ENCODE measurements at places on chromosomes 1 and 21.
A peak's percentile ranks its signal among the peaks of the same experiment; 100 is the strongest.

GRCh38 chr1:49106445-49106844 lies 329.8 kb upstream of the BEND5 start:
- DNase-seq = peak; percentile 16

GRCh38 chr1:179283992-179284391 lies 9.6 kb upstream of the SOAT1 start:
- no peak for DNase-seq

- DNase-seq = no peak
Measured at GRCh38 chr21:35057428-35057827, 8.3 kb upstream of the RUNX1 start.

GRCh38 chr1:50611675-50612074 lies 188.4 kb upstream of the DMRTA2 start:
- DNase-seq = no peak

GRCh38 chr1:204455063-204455830 lies 39.4 kb downstream of the PIK3C2B start:
- no peak for DNase-seq

GRCh38 chr1:183306317-183307042 lies 111.7 kb downstream of the NMNAT2 start:
- DNase-seq = no peak

- DNase-seq = peak; percentile 41
Measured at GRCh38 chr1:38418195-38419030, 371.8 kb upstream of the POU3F1 start.

DNA sequence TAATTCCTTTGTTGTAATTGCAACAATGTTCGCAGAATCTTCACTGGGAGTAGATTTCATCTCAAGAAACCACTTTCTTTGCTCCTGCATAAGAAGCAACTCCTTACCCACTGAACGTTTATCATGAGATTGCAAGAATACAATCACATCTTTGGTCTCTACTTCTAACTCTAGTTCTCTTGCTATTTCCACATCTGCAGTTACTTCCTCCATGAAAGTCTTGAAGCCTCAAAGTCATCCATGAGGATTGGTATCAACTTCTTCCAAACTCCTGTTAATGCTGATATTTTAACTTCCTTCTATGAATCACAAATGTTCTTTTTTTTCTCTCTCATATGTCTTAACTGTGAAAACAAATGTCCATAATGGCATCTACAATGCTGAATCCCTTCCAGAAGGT lies 118.6 kb upstream of the RAB4A start:
- DNase-seq = no peak

- DNase-seq = no peak
Measured at GRCh38 chr1:95384567-95384966, 150.6 kb downstream of the RWDD3 start.

DNA sequence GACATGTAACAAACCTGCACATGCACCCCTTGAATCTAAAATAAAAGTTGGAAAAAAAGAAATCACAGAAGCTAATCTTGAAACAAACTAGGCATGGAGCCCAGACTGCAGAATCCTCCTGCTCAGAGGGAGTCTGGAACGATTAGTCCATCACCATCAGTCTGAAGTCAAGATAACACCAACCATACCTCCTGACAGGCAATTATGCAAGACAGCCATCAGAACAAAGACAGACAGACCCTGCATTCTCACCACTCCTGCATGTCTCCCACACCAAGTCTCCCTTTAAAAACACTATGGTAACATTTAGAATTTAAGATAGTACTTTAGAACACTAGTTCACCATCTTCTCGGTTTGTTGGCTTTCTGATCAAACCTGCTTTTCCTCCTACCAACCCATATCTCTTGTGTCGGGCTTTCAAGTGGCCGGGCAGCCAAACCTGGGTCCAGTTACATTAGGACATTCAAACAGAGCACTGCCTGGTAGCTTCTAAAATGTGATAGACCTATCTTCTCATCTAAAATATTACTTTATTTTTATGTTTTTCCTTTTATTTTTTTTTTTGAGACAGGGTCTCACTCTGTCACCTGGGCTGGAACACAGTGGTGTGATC lies 10.1 kb downstream of the YARS1 start:
- DNase-seq = peak; percentile 51

DNA sequence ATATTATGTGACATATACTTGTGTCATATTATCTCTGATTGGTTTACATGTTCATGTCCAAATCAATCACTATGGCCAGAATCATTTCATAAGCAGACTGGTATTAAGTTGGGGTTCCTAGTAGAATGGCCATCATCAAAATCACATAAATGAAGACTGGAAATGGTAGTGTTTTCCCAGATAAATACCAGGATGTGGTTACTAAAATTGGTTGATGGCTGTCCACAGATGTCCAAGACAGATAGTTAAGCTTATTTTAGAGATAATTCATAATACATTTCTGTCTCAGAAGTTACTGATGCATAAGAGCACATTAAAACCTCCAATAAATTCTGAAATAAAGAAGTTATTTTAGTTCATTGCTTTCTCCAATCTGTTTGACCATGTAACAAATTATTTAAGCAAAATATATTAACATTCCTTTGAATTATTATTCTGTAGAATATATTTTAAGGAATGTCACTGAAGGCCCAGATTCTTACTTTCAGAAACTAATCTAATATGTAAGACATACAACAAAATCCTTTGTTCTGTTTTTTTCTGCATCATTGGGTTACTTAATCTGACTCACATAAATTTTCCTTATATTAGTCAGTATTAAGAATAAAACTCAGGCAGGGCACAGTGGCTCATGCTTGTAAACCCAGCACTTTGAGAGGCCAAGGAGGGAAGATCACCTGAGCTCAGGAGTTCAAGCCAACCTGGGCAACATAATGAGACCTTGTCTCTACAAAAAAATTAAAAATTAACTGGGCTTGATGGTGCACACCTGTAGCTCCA lies 483.9 kb downstream of the PTPRC start:
- peak; percentile 85 for DNase-seq

GRCh38 chr1:9798236-9799130 lies 25.3 kb downstream of the CLSTN1 start:
- DNase-seq = peak; percentile 33

GRCh38 chr1:156486421-156487344 lies 13.9 kb downstream of the MEF2D start:
- DNase-seq = no peak

DNA sequence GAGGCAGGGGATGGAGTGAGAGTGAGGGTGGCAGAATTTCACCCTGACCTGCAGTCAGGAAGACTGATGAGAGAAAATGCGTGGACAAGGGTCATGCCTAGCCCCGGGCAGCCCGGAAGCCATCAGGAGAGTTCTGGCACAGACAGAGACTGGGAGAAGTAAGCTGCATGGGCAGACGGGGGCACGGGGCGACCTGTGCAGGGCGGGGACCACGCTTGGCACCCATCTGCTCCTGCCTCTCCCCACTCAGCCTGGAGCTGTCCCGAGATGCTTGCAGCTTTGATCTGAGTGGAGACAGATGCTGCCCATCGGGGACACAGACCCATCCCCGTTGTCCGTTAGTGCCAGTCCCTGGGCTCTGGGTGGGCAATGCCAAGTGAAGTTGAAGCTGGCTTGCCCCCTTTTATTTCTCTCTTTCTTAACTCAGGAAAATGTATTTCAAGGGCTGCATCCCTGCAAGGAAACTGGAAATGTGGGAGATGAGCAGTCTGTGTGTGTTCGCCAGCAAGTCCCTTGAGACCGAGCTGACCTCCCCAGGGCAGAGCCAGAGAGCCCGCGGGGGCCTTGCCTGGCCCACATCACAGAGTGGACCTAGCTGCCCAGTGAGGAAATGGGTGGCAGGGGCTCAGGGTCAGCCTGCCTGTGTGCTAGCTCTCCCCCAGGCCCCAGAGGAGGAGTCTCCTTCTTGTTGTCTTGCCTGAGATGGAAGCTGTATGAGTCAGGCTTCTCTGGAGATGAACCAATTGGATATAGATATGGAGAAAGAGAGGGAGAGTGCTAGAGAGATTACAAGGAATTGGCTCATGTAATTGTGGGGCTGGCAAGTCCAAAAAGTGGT lies 121.3 kb upstream of the C1orf174 start:
- DNase-seq = no peak

DNA sequence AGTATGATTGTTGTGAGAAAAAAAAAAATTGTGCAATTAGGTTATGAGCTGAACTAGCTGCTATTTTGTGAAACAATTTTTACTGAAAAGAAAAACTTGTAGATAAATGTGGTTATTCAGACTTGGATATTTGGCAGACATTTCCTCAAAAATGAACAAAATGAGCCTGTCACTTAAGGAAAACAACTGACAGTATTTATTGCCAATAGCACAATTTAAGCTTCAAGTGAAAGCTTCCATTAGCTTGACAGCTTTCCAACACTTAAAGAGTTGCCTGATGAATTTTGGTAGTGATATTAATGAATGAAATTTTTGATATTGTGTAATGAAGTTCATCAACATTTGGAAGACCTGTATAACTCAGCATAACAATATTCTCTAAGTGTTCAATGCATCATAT lies 116.1 kb upstream of the RGS1 start:
- no peak for DNase-seq

- DNase-seq = peak; percentile 90
Measured at GRCh38 chr1:184260382-184260781, 126.4 kb upstream of the C1orf21 start.

DNA sequence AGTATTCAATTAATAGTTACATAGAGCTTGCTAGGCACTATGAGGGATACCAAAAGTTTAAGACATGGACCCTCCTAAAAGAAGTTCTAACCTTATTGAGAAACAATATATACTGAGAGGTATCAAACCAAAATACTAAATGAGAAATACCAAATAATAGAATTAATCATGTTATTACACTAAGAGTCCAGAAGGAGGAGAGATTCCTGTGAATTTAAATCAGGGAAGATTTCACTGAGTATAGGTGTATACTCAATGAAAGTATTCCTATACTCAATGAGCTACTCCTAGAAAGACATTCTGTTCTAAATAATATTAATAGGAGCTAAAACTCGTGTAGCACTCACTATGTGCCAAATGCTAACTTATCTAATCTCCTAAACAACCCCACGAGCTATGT lies 9.4 kb downstream of the CR1L start:
- DNase-seq = no peak

GRCh38 chr1:179187735-179188471 lies 41.6 kb downstream of the ABL2 start:
- no peak for DNase-seq

DNA sequence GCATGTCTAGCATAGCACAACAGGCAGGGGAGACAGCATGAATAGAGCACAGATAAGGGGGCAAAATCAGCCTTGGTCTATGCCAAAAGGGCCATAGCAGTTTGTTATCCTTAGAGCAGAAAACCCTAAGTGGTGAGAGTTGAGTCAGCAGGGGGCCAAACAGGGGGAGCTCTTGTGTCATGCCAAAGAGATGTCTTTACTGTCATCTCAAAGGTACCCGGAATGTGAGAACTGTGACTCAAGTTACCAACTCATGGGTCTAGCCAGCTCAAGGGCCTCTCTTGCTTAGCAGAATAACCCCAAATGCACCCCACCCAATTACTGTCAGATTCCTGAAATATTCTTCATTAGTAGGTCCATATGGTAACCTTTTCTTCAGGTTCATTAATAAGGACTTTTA lies 45.9 kb upstream of the NRDC start:
- DNase-seq = peak; percentile 48

DNA sequence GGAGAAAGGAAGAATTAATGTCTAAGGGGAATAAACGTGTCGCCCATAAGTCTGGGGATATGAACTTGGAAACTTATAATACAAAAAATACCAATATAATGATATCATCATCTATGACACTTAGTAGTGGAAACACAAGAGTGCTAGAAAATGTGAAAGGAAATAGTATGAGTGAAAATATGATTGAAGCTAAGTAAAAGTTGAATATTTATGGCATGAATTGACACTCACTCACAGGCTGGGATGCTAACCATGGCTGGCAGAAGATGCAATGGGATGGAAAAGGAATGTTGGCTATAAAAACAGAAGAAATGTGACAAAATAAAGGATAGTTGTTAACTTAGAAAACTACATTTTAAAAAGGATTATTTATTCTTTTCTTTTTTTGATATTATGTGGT lies 120.1 kb downstream of the XPR1 start:
- DNase-seq = peak; percentile 31

GRCh38 chr1:36096500-36097432 lies 8.1 kb downstream of the ADPRS start:
- DNase-seq = no peak

DNA sequence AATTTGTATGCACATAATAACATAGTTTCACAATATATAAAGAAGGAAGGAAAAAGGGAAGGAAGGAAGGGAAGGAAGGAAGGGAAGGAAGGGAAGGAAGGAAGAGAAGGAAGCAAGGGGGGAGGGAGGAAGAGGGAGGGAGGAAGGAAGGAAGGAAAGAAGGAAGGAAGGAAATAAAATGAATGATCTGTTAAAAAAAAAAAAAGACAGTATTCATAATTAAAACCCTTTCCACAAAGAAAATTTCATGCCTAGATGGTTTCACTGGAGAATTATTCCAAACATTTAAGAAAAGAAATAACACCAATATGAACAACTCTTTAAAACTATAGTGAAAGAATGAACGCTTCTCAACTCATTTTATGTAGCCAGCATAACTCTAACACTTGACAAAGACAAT lies 44.8 kb downstream of the CDKN2C start:
- no peak for DNase-seq

DNA sequence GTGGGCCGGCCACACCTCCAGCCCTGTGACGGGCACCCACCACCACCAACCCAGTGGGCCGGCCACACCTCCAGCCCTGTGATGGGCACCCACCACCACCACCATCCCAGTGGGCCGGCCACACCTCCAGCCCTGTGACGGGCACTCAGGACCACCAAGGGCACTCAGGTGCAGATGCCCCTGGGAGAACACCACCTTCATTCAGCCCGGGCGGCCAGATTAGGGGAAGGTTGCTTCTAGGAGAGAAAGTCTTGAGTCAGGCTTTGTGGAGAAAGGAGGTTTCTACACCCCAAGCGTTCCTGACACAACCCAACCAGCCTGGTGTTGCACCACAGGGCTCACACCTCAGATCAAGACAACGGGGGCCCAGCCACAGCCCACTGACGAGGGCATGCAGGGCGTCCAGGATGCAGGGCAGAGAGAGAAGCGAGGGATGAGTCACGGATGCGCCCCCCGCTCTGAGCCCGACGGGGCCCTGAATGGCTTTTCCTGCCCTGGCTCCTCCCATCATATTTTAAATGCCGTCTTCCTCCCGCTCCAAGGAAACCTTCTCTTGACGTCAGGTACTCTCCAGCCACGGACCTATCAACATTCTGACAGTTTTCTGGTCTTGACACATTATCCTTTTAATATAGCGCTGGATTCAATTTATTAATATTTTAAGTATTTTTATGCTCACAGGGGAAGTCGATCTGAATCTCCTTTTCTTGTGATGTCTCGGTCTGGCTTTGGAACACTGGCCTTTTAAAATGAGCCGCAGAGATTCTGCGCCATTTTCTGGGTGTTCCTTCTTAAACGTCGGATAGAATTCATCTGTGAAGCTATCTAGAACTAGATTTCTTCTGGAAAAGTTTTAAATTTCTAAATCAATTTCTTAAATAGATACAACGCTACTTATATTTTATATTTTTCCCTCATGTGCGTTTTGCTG lies 631 bp upstream of the SPATC1L start:
- DNase-seq = peak; percentile 90

DNA sequence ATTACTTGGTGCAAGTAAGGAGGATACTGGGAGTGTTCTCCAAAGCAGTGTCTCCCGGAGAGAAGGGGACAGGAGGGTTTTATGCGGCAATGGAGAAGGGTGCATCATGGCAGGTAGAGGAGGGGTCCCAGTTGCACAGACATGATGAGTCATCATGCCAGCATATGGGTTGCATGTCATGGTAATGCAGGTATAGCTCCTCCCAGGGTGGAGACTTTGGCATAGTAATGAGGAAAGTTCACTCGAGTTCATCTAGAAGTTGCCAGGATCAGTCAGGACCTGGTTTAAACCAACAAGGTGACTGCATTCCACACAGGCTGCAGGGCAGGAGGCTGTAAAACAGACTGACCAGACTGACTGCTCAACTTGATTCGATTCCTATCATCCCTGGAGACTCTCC lies 355.7 kb upstream of the DUSP10 start:
- DNase-seq = no peak

Data from astrocyte (in vitro differentiated cells and primary cell).